SHP77 treated with DMSO at 0.1 percent for 48 hours (cell line): ENCODE measurements at places on chromosomes 5 and 9.
A peak's percentile ranks its signal among the peaks of the same experiment; 100 is the strongest.

- DNase-seq = no peak
Observed at GRCh38 chr5:52041842-52042241, 658.6 kb downstream of the ISL1 start.

DNA sequence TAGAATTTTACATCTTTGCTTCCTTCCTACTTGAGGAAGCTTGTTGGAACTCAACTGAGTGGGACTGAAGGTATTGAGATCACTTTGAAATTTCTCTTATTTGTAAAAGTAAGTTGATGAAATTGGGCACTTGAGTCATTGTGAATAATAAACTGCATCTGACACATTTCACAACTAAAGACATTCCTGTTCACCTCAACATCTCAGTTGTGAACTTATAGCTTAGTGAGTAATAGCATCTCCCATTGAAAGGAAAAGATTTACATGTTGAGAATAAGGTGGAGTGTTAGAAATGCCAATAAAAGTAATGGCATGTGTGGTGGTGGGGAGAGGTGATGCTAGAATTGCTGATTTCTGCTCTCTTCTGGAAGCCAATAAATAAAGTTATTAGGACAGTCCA lies 145.0 kb downstream of the SLC24A2 start:
- DNase-seq = no peak

- DNase-seq = no peak
Observed at GRCh38 chr9:134192311-134192950, 28.1 kb upstream of the RNU6ATAC start.

DNA sequence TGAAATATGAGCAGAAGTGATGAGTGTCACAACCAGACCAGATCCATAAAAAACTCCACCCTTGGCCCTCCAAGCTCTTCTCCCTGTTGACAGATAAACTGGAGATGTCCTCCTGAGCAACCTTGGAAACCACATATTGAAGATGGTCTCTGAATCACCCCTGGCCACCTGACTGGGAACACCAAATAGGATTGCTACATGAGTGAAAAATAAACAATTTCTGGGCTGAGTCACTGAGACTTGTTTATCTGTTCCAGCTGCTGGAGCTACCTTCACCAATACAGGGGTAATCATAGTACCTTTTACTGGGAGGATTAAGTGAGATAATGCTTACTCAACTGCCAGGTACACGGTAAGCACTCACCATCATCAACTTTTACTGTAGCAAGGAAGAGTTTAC lies 53.3 kb downstream of the PCA3 start:
- no peak for DNase-seq

DNA sequence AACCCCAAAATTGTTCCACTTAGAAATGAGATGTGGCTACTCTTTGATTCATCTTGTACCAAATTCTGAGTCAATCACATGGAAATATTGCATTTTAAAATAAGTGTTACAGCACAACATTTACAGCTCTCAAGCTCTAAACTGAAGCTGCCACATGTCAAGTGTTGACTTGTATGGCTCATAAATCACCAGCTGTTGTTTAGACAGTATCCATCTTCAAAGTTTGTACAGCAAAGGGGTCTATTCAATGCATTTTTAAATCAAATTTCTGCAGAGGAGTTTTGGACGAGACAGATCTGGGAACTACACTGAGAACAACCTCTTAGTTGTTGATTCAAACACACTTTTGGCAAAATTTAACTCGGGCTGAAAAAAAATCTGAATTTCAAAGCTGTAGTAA lies 31.4 kb downstream of the CHSY3 start:
- no peak for DNase-seq

- DNase-seq = no peak
Observed at GRCh38 chr9:134333234-134333873, 7.1 kb downstream of the RXRA start.

- no peak for DNase-seq
Observed at GRCh38 chr9:4620057-4620765, 41.9 kb upstream of the PLPP6 start.

DNA sequence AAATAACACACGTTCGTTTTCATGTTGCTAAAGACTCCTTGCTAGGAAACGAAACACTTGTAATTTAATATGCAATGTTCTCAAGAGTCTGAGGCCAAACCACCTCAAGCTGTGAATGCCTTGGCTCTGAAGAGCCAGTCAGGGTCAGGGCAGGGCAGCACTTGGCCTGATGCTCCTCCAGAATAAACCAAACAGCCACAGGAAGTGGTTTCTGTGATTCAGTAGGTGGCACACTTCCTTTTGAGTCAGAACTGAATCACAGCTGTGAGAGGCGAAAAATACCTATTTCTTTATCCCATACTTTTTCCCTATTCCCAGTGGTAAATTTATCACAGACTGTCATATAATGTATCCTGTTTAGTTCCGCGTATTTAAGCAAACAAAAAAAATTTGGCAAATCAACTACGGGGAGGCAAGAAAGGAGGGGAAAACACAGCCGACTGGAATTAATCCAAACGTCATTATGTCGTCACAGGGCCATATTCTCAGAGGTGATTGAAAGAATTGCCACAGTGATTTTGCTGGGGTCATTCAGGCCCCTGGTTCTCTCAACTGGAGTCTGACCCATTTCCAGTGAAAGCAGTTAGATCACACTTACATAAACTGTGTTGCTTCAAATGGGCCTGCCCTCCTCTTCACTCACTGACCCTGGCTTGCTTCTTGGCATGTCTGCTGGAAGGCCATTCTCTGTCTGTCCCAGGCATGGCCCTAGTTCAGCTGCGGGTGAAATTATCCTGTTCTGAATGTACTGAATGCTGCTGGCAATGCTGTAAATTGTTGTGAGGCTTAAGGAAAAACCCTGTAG lies 71.2 kb downstream of the ARRDC3 start:
- DNase-seq = no peak

GRCh38 chr9:132756214-132756845 lies 86.1 kb downstream of the GTF3C4 start:
- DNase-seq = no peak

GRCh38 chr5:74409712-74410111 lies 230.8 kb downstream of the ENC1 start:
- DNase-seq = no peak

DNA sequence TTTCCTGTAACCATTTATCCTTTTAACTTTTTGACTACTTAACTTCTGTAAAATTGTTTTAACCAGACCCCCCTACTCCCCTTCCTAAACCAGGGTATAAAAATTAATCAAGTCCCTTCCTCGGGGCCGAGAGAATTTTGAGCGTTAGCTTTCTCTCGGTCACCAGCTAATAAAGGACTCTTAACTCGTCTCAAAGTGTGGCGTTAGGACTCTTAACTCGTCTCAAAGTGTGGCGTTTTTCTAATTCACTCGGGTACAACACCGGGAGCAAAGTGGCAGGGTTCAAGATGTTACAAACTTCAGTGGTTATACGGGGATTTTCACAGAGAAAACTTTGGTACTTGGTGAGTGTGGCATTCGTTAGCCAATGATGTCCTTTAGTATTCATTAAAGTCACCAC lies 39.7 kb upstream of the PPP1R26 start:
- no peak for DNase-seq

DNA sequence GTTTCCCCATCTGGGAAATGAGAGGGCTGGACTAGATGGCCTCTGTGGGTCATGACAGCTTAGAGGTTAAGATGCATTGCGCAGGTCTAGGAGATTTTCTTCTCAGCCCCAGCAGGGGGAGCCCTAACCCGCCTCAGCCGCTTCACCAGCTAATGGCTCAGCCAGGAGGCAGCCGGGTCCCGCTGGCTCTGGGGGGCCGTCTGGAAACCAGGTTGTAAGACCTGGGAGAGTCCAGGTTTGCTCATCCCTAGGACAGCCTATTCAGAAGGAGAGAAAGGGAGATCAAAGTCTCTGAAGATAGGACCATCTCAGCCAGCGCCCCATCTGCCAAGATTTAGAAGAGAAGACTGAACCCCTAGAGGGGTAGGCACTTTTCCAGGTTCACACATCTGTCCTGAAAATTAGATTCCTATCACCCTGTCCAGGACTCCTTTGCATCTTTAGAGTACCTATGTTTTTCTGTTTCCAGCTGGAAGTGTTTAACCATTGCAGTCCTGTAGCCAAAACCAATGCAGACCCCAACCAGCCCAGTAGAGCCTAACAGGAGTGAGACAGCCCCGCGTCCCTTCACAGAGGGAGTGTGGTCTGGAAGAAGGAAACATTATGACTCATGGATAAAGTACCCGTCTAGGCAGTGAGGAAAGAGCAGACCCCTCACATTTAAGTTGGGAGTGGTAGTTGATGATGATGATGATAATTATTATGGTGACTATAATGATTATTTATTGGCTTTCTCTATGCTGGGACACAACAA lies 27.5 kb downstream of the SPARC start:
- peak; percentile 18 for DNase-seq

DNA sequence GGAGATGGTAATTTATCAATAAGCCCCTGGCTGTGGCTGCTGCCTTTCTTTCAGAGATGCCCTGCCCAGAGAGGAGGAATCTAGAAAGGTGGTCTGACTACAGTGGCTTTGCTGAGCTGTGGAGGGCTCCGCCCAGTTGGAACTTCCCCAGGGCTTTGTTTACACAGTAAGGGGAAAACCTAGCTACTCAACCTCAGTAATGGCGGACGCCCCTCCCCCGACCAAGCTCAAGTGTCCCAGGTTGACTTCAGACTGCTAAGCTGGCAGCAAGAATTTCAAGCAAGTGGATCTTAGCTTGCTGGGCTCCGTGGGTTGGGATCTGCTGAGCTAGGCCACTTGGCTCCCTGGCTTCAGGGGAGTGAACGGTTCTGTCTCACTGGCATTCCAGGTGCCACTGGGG lies 865.4 kb upstream of the ACO1 start:
- DNase-seq = no peak

- peak; percentile 25 for DNase-seq
Observed at GRCh38 chr5:149381986-149382338, 2.9 kb upstream of the IL17B start.

DNA sequence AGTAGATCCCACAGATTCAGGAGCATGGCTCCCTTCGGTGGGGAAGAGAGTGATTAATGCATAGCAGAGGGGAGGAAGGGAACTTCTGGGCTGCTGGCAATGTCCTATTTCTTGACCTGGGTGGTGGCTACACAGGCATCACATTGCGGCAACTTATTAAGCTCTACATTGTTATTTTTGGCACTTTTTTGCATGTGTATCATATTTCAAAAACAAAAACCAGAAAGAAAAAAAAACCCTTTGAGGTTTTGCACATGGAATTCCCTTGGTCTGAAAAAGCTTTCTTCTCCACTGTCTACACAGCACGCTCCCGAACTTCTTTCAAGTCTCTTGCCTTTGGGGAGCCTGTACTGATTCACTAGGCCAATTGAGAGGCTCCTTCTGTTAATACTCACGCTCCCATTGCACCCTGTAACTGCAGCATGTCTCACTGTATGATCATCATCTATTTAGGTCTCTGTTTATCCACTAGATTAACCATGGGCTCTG lies 25.1 kb downstream of the CEMIP2 start:
- DNase-seq = no peak
